Lung microvascular endothelial cell (primary cell): ENCODE measurements at places on chromosomes 1 and 21.

DNA sequence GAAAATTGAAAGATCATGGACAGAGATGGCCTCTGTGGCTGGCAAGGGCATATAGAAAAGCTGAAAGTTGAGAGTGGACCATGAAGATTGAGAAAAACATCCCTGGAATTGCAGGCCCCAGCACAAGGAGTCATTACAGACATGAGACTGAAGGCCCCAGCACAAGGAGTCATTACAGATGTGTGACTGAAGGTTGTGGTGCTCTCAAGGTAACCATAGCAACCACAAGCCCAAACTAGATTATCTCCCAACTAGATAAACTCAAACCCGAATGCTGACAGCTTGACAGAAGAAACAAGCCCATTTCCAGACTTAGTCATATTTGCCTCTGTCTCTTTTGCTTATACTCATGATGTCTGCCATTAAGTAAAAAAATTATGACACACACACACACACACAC, 1252.1 kb upstream of the ADGRL4 start:
- no peak for DNase-seq

- DNase-seq = peak; percentile 40
These were observed 39.5 kb downstream of the TOR3A start for GRCh38 chr1:179121159-179121938.

GRCh38 chr21:14964621-14965020, 100.2 kb downstream of the NRIP1 start:
- DNase-seq = no peak

- no peak for DNase-seq
These were observed 27.4 kb upstream of the CAMTA1 start for GRCh38 chr1:6757719-6758435.

- DNase-seq = no peak
These were observed 102.1 kb upstream of the ZBTB40 start for GRCh38 chr1:22349362-22350043.

DNA sequence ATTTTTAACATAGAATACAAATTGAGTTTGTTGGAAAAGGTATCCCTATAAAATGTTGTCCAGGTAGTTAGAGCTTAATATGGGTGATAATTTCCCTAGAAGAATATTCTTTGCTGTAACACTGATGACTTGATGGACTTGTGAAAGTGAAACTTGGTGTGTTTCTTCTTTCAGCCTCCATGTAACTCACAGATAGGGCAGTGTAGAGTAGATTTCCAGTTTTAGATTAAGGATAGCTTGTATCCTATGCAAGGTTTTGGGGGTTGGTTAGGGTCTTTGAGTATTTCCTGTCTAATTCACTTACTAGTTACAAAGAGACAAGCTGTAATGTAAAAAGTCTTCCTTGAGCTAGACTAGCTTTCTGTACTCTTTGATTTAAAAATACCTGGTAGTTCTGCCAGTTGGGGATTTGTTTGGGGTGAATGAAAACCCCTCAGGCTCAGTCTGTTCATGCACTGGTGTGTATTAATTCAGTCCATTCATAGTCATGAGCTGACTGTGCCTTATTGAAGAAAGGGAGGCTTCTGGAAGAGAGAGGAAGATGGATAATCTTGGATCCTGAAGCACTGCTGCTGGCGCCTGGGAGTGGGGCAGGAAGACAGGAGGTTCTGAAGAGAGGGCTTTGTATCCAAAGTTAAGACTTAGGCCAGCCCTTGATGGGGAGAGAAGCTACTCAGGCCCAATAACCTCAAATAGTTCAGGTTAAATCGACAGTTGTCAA, 83.6 kb downstream of the CAMTA1 start:
- DNase-seq = peak; percentile 8

DNA sequence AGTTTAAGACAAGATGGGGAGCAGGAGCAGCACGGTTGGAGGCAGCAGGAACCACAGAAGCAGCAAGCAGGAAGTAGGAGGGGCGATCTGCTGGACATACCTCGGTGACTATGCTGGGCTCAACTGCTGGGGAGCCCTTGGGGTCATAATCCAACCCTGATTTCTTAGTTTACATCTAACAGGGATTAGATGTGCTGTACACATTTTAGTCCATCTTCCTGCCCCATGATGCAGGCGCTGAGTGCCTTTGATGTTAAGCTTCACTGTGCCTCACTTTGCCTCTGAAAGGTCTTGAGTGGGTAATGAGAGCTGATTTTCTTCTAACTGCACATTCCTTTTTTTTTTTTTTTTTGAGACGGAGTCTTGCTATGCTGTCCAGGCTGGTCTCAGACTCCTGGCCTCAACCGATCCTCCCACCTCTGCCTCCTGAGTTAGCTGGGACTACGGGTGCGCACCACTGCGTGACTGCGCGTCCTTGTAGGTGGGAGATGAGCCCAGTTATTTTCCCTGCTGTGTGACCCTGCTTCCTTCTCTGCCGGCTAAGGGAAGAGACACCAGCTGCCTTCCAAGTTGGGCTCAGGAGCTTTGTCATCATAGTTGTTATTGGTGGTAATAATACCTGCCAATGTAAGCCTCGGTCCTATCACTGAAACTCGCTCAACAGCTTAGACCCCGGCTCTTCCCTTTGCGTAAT, 1.1 kb upstream of the RCAN3 start:
- DNase-seq = peak; percentile 24

GRCh38 chr1:160363010-160363409, 3.9 kb upstream of the NHLH1 start:
- no peak for DNase-seq

- peak; percentile 65 for DNase-seq
These were observed 1.1 kb downstream of the NMNAT2 start for GRCh38 chr1:183416850-183417771.

GRCh38 chr1:184379111-184379752, 7.6 kb upstream of the C1orf21 start:
- DNase-seq = peak; percentile 8

GRCh38 chr1:115814685-115815398, 26.1 kb downstream of the NHLH2 start:
- no peak for DNase-seq
